Activated naive CD4-positive, alpha-beta T cell treated with anti-CD3 and anti-CD28 coated beads, Interleukin-2, amount 50 U/mL, for 72 hours (primary cell): ENCODE measurements at places on chromosomes 13 and 19. TPM values are rescaled to one million over a fixed set of nuclear protein-coding genes. Genes with fewer than 3 reads are reported as not detected.

Gene TNFSF9
- 3.4 TPM for total RNA-seq

Gene CXCL17
- total RNA-seq = not detected

Gene RNF17
- 0.61 TPM for total RNA-seq

Gene FGF21
- total RNA-seq = not detected

Gene RXFP2
- not detected for total RNA-seq

Gene ZFR2
- total RNA-seq = 0.70 TPM

Gene CEACAM21
- 40.7 TPM for total RNA-seq

Gene PEAK3
- total RNA-seq = not detected

Gene CYP2S1
- 0.91 TPM for total RNA-seq

- no peak for DNase-seq
These were observed 7.0 kb upstream of the DLEU7 start for GRCh38 chr13:50850445-50850844.

DNA sequence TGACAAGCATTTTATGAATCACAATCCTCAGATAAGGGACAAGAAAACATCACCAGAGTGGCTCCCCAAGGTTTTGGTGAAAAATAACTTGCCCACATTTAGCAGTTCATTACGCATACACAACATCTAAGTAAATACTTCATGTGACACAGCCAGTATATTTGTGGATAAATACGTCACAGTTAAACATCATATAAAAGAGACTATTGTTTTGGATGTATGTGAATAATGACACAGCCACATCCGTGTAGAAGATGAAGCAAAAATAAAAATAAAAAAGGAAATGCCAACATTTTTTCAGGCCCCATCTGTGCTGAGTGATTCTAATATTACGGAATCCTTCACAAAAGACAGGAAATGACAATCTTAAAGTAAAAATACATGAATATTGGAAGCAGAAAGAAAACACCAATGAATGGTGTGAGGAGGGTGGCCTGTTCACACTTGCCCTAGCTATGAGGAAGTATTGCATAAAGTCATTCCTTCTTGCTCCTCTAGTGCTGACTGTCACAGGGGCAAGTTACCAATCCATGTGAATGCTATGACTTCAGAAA lies 457.1 kb downstream of the KLF12 start:
- no peak for DNase-seq

DNA sequence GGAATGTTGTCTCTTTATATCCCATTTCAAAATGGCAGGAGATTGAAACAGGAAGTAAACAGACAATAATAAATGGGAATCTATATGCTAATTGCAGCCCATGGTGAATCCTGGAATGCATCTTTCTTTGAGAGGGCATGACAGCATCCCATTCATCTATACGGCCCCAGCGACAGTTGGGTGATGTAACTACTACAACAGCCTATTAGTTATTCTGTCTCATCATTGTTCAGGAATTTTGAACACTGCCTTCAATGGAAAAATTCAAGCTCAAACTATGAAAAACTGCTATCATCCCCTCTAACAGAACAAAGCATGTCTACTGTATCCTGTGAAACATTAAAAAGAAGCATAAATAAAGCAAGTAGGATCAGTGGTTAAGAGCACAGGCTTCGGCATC lies 262.1 kb downstream of the DCT start:
- no peak for DNase-seq

GRCh38 chr19:9700229-9700981 lies 25.5 kb upstream of the ZNF562 start:
- no peak for DNase-seq

GRCh38 chr13:43434191-43434590 lies 352.6 kb downstream of the ENOX1 start:
- DNase-seq = no peak

- DNase-seq = no peak
These were observed at the start of gene SHISA2 for GRCh38 chr13:26051657-26052311. SHISA2 (minus strand) TSS chr13:26052016; CDS start chr13:26050975, 1,041 bp downstream.

DNA sequence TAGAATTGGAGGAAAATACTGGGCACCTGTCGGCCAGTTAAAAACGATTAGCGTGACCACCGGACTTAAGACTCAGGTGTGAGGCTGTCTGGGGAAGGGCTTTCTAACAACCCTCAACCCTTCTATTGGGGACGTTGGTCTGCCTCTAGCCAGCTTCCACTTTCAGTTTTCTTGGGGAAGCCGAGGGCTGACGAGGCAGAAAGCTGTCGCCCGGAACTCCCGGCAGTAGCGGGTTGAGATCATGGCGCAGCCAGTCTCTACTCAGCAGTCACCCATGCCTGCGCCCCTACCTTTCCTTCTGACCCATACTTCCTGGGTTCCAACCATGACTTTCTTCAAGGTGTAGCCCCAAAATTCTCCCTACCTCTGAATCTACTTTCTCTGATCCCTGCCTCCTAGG lies 1424.1 kb downstream of the SLITRK1 start:
- no peak for DNase-seq

DNA sequence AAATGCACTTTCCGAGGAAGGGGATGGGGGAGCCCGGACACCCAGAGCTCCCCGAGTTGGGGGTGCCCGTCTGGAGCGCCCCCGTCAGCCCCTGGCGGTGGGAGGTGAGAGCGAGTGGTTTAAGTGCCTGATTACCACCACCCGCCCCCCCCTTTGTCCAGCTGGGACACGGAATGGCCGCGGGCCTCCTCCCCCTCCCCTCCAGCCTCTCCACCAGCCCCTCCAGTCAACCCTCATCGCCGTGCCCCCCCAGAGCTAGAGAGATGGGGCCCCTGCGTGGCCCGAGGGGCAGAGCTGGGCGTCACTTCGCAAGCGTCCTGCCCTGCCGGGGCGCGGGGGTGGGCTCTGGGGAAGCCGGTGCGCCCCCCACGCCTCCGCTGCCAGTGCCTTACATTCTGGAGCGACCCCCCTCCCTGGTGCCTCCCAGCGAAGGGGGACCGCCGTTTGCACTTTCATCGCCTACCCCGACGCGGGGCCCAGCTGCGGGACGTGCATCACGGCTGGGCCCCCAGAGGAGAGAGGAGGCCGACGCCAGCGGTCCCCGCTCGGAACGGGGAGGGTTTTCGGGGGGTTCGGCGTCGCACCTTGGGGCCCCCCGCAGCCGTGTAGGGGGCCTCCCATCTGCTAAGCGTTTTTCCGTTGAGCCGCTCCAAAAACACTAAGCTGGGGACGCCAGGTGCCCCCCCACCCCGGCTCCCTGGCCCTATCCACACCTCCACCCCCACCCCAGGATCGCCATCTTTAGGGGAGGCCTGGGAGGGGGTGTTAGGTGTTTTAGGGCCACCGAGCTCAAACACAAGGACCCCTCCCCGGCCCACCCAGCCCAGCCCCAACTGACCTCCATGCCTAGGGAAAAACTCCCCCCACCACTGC lies 16.4 kb downstream of the SMIM24 start:
- DNase-seq = no peak

GRCh38 chr19:14012378-14012915 lies 6.3 kb upstream of the RFX1 start:
- no peak for DNase-seq

GRCh38 chr13:30737511-30738337 lies 2.4 kb downstream of the ALOX5AP start:
- no peak for DNase-seq

DNA sequence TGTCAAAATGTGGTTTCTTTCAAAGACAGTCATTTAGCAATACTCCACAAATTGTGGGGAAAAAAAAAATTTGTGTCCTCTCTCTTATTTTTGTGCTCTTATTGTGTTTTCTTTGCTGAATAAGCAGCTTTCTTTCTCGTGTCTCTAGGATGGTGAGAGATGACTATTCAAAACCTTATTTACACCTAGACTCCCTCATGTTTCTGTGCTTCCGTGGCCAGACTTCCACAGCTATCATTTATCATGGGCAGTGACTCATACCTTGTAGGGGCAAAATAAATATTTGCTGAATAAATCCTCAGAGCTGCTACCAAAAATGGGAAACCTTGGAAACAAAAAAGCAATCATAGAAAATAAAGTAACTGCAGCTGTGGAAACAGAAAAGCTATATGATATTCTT lies 204.9 kb upstream of the MIR17HG start:
- no peak for DNase-seq

DNA sequence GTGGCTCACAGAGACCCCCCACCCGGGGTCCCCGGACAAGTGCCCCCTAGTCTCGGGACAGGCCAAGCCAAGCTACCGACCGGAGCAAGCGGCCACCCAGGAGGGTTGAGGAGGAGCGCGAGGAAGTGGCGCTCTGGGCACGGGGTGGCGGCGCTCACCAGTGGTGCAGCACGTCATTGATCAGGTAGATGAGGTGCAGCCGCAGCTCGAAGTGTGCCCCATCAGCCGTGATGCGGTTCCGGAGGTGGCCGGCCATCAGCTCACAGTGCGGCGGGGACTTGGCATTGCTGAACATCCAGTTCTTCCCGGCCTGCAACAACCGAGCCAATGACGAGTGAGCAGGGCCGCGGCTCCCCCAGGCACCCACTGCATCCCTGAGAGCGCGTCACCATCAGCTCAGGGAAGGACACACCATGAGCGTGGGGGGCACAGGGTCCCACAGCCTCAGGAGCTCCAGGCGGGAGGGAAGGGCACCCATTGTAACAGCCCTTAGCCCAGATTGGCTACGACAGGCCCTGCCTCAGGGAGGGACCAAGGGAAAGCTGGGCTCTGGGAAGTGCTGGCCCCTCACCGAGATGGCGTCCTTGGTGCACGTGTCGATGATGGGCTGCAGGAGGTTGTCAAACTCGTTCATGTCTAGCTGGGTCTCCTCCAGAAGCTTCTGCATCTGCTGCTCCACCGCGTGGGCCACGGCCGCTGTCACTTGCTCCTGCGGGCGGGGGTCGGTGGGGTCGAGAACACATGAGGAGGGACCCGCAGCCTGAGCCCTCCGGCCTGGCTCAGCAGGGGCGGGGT lies 9.6 kb downstream of the CHERP start:
- no peak for DNase-seq

- DNase-seq = no peak
These were observed 581.8 kb upstream of the SLITRK5 start for GRCh38 chr13:87089391-87089790.

- peak; percentile 7 for DNase-seq
These were observed 1.7 kb downstream of the KLF5 start for GRCh38 chr13:73060251-73061160.

- no peak for DNase-seq
These were observed 438.6 kb downstream of the COG6 start for GRCh38 chr13:40094056-40094455.

GRCh38 chr13:77325371-77325980 lies 1.4 kb downstream of the MYCBP2 start:
- DNase-seq = no peak

GRCh38 chr19:35318679-35319448 lies 10.1 kb upstream of the CD22 start:
- DNase-seq = no peak

- no peak for DNase-seq
These were observed 915.2 kb downstream of the PCDH9 start for GRCh38 chr13:66314911-66315310.

DNA sequence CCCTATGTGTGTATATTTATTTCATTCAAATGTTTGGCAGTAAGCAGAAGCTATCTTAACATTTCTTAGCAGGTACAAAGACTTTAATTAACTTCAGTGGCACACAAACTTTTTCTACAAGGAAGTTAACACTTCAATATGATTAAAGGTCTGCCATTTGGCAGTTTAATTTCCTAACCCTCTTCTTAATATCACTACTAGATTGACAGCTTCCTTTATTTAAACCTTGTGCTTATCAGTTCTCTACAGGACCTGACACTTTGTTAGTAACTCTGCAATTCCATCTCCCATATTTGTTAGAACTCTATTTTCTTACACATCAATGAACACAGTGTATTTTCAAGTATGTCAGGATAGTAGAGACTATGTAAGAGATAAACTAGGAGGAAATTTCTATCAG lies 152.4 kb upstream of the ATXN8OS start:
- DNase-seq = no peak
